ENCODE measurements at places on chromosomes 12 and 14. TPM values are rescaled to one million over a fixed set of nuclear protein-coding genes. Genes with fewer than 3 reads are reported as not detected.

The KRT3 gene
- not detected for total RNA-seq

The B4GALNT3 gene
- total RNA-seq = 14.1 TPM

The ACSS3 gene
- total RNA-seq = not detected

The TMEM119 gene
- total RNA-seq = not detected

Data from natural killer cell treated with Interleukin-12 subunit alpha and Interleukin-12 subunit beta and Interleukin-15 and Interleukin-18, amount 100 ng/mL, for 72 hours (primary cell).